Stimulated activated CD4-positive, alpha-beta T cell treated with anti-CD3 and anti-CD28 coated beads, TNF-alpha, amount 100 ng/mL, for 4 hours (primary cell): ENCODE measurements at places on chromosomes 5 and 9.

DNA sequence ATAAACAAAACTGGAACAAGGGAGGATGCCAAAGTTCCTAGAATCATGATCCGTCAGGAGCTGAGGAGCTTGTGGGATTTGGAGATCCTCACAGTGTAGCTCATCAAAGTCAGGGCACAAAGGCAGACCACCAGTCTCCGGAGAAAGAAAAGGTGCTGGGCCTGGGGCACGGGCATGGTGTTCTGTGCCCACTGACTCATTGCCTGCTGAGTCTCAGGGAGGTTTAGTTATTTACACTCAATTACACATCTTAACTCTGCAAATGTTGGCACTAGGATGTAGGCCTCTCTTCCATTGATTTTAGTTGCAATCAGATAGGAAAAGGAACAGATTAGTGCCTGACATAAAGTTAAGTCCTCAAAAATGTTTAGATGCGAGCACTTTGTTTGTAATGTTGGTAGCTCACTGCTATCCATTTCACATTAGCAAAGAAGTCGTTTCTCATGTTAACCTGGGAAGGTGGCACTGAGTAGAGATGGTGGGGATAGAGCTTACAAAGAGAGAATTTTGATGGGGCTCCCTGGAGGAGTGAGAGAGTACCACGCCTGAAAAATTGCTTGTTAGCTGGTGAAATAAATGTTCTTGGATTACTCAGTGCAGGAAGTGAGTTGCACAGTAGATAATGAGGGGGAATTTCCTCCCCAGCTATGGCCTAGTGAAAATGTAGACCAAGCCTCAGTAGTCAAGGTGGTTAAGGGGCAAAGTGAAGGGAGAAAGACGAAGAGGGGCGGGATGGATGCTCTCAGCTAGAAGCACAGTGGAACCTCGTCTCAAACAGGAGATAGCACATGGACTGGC is 109.5 kb upstream of the CD180 start:
- DNase-seq = no peak

DNA sequence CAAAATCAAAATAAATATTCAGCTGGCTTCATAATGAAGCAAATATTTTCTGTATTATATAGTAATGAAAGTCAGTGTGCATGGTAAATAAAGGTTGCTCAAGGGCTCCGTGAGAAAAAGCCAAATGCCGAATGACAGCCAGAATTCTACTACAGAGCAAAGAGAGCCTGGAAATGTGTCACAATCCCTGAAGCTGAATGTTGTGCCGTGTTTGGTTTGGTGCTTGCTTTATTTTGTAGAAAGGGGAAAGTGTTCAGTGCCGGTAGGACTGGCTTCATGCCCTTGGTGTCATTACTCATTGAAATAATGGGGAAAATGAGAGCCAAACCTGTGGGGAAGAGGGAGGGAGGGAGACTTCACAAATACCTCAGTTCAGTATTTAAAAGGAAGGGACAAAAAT is 26.8 kb upstream of the ADAMTSL1 start:
- DNase-seq = no peak

- no peak for DNase-seq
Measured at GRCh38 chr5:10524376-10525123, 39.3 kb upstream of the ANKRD33B start.

DNA sequence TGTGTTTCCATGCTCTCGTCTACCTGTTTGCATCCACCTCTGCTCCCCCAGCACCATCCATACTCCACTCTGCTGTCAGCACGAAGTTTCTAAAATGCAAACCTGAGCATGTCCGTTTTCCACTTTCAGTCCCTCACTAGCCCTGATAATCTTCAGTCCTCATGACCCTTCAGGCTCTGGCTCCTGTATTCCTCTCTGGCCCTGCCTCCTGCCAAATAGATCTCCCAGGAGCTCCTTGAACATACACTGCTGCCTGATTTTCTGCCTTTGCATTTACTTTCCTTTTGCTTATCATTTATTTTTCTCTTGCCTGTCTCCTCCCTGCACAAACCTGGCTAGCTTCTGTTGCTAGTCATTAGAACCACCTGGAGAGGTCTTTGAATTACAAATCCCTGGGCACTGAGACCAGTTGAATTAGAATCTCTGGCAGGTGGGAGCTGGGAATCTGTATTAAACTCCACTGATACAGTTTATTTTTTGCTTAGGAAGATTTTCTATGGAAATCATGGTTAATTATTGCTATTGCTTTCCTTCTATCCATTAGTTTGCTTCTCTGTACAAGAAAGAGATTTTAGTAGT is 18.5 kb downstream of the ARHGEF28 start:
- DNase-seq = no peak

DNA sequence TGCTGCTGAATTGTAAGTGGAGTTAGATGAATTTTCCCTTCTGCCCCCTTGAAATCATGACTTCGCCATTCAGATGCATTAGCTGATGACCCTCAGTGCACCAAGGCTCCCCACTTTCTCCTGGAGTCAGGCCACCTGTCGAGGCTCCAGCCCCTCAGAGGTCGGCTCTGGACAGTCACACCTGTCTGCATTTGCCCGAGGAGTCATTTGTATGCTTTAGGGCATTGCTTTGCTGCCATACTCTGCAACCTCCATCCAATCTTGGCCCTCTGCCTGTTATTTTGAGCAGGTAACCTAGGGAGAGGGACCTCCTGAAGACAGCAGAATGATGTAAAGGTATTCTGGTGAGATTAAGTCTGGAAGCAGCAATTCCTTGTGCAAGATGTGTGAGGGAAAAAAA is 144.8 kb downstream of the MACROH2A1 start:
- no peak for DNase-seq

DNA sequence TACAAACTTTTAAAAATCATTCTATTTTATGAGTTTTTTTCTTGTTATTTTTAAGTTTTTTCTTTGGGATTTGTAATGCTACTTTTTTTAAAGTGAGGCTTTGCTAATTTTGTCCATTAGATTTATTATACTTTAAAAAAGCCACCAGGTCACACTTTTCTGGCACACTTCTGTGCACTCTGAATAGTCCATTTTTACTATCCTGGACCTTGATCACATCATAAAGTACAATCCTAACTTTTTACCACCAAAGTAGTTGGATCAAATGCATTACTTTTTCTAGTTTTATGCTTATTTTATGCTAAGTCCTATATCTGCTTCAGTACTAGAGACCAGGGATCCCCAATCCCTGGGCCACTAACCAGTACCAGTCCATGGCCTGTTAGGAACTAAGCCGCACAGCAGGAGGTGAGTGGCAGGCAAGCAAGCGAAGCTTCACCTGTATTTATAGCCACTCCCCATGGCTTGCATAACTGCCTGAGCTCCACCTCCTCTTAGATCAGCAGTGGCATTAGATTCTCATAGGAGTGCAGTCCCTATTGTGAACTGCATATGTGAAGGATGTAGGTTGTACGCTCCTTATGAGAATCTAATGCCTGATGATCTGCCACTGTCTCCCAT is 16.0 kb downstream of the FRRS1L start:
- no peak for DNase-seq

DNA sequence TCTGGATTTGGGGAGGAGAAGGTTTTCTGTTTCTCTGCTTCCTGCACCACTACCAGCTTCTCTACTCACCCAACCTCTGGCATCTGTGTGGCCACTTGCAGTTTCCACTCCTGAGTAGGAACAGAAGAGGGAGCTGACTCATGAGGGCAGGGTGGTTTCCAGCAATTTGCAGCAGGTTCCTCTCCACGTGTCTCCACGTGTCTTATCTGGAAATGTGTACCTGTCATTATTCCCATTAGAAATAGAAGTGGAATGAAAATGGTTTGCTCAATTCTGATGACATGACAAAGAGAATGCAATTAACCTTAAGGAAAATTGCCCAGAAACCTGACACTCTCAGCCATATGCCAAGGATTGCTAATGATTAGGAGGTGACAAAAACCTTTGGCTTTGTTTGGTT is 33.0 kb downstream of the EGFLAM start:
- DNase-seq = no peak

DNA sequence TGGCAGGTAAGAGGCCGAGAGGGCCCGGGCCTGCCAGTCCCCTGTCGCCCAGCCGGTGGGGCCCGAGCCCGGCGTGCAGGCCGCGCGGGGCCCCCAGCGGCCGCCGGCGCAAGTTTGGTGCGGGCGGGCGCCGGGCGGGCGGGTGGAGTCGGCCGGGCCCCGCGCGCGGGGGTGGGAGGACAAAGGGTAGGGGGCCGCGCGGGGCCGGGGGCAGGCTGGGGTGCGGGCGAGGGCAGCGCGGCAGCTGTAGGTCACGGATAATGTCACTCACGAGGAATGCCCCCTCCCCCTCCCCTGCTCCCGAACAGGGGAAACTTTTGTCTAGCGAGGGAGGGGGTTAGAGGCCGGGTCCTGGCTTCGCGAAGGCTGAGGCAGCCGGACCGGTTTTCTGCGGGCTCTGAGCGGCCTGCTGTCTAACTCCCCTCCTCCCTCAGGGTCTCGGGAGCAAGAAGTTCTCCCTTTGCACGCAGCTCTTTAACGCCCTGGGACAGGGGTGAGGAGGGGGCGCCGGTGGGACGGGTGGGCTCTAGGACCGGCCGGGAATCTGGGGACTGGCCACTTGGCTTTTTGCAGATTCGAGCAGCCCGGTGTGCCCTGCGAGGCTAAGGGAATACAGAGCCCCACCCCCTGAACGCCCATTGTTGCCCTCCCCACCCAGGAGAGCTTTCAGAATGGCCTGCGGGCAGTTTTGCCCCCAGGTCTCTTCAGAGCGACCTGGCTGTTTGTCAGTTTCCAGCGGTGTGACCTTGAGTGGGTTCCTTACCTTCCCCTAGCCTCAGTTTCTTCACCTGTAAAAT is 21.3 kb upstream of the NDST1 start:
- peak; percentile 27 for DNase-seq

DNA sequence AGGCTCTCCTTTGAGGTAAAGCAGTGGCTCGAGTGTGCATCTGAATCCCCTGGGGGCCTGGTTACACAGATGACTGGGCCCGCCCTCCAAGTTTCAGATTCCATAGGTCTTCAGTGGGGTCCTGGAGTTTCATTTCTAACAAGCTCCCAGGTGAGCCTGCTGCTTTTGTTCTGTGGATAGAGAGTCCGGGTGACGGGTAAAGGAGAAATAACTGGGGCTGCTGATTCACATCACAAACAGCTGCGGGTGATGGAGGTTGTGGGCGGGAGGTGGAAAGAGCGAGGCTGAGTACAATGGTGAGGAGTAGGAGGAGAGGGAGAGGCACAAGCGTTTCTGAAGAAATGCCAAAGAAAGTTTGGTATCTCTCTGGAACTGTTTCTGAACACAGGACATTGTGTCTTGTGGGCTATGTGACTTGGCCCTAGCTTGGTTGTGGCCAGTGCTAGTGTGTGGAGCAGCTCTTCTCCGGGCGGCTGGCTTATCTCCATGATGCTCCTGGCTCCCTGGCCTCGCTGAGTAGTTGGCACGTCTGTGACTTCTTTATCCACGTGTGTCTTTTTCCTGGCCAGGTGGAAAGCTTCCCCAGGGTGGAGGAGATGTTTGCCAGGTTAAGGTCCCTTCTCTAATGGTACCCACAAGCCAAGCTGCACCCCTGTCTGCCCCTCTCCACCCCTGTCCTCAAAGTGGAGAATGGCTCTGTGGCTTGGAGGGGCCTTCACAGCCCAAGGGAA is 61.7 kb downstream of the HSPA4 start:
- no peak for DNase-seq

- DNase-seq = no peak
Measured at GRCh38 chr9:14752271-14752670, 29.7 kb upstream of the CER1 start.

DNA sequence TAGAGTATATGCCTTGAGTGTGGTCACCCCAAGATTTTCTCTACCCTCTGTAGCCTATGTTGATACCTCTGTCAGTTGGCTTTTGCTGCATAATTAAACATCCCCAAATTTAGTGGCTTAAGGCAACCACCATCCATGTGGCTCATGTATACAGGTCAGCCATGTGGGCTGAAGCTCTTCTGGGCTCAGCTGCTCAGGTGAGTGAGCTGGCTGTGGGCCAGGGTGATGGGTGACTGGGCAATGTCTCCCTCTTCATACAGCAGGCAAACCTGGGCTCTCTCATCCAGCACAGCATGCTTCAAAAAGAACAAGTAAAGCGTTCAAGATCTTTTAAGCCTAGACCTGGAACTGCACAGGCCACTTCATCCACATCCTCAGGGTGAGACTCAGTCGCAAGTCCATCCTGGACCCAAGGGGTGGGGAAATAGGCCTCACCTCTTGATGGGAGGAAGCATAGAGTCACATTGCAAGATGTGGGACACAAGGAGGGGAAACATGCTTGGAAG is 188.2 kb upstream of the TAS2R1 start:
- no peak for DNase-seq

GRCh38 chr5:77181173-77181572 is 29.3 kb upstream of the PDE8B start:
- no peak for DNase-seq

DNA sequence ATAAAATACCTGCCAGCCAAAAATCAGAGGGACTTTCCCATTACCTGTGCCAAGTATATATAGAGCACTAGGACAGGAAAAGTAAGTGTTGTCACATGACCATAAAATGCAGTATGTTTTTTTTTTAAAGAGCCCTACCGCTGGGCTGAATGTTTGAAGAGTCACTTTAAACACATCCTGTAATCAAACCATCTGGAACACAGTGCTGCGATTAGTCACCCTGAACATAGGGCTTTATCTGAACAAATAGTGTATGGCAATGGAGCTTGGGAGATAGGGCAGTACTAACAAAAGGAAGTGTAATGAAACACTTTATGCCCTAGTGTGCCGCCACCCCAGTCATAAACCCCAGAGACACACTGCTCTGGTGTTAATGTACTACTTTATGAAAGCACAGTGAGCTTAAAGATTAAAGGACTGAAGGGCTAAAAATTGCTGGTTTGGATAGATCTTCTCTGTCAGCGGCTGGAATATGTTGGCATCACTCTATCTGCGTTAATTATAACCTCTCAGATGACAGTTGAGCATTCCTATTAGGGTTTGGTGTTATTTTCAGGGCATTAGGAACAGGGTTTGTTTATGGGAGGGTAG is 90.4 kb downstream of the ZNF608 start:
- no peak for DNase-seq

DNA sequence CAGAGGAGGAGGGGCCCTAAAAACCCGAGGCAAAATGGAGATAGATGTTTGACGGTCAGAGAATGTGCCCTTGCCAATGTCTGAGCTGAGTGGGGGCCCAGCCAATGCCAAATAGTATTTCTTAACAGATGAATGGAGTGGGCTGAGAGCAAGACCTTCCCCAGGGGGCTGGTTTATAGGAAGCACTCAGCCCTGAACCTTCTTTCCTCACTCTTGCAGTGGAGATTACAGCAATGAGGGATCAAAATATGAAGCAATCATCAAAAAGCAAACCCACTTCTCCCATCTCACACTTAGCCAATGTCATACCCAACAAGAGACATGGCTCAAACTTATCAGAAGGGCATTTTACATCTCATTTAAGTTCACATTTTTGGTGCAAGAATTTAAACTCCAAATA is 350.3 kb downstream of the GADD45G start:
- no peak for DNase-seq

GRCh38 chr9:135551456-135551855 is 5.5 kb downstream of the OBP2A start:
- DNase-seq = no peak

- peak; percentile 38 for DNase-seq
Measured at GRCh38 chr5:108728566-108729241, 19.0 kb upstream of the FER start.

GRCh38 chr5:107383414-107383813 is 287.3 kb downstream of the EFNA5 start:
- no peak for DNase-seq

GRCh38 chr9:87494970-87495471 is 2.6 kb upstream of the DAPK1 start:
- no peak for DNase-seq

GRCh38 chr5:148826739-148827070 is 294 bp downstream of the ADRB2 start:
- DNase-seq = peak; percentile 18
